NCI-H446 treated with DMSO at 0.1 percent for 48 hours (cell line): ENCODE measurements at places on chromosomes 3 and 15.

DNA sequence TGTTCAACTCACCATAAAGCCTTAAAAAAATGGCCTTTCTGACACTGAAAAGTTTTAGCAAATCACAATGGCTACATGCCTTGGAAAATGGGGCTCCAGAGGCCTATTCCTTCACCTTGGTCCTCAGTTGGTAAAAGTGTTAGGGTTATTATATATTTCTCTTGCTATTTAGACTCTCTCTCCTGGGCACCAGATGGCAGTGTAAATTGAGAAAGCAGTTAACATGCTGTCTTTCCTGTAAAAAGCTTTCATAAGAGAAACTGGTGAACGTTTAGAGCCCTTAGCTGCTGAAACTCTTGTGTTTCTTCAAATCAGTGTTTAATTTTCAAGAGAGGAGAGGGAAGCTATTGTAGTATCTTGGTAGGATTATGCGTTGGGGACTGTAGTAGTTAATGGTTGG lies 89.9 kb downstream of the LRTM1 start:
- DNase-seq = no peak

DNA sequence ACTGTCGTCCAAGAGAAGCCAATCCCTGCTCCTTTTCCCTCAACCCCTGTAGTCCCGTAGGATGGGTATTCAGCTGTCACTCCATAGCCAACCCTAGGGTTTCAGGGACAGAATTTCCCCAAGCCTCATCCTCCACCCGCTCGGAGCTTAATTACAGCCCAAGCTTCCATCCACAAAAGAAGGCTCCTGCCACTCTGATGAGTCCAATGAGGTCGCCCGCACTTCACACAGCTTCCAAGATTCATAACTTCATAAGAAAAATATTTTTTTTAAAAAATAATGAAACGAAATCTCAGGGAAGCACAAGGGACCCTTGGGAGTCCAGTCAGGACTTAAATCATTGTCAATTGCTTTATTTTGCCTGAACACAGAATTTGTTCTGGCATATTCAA lies 75.6 kb downstream of the SLC12A8 start:
- no peak for DNase-seq

DNA sequence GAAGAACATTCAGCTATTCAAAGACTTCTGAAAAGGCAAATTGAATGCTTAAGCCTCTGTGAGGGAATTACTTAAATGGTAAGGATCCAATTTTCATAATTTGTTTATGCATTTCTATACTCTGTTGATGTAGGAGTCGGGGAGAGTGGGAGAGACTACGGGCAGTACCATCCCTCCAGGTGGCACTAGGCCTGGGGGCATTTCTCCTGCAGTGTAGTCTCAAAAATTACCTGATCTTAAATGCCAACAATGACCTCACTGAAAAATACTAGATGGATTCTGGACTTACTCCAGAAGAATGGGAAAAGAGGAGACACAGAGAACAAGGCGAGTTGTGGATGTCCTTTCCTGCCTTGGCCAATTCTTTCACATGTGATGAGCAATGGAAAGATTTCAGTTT lies 77.8 kb upstream of the PLXND1 start:
- no peak for DNase-seq

GRCh38 chr3:170424879-170425278 lies 6.2 kb downstream of the CLDN11 start:
- DNase-seq = no peak

- DNase-seq = no peak
Observed at GRCh38 chr3:32376115-32376514, 15.5 kb upstream of the CMTM7 start.

GRCh38 chr3:48065035-48065434 lies 48.8 kb upstream of the MAP4 start:
- no peak for DNase-seq

GRCh38 chr3:176978441-176978840 lies 218.8 kb downstream of the TBL1XR1 start:
- DNase-seq = no peak

DNA sequence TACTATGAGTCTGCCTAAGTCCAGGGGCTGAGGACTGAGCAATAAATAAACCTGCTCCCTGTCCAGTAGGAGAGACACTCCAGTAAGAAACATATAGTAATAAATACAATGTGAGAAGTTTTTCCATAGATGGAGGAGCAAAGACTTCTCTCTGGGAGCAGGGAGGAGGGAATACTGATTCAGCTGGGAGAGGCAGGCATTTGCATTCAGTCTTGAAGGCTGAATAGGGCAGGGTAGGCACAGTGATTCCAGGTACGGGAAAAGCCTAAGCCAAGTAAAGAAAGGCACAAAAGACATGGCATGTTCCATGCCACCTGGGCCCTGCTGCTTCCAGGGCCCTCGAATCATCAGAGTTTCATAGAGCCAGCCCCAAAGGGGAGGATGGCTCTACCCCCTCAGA lies 59.6 kb upstream of the GLCE start:
- no peak for DNase-seq

DNA sequence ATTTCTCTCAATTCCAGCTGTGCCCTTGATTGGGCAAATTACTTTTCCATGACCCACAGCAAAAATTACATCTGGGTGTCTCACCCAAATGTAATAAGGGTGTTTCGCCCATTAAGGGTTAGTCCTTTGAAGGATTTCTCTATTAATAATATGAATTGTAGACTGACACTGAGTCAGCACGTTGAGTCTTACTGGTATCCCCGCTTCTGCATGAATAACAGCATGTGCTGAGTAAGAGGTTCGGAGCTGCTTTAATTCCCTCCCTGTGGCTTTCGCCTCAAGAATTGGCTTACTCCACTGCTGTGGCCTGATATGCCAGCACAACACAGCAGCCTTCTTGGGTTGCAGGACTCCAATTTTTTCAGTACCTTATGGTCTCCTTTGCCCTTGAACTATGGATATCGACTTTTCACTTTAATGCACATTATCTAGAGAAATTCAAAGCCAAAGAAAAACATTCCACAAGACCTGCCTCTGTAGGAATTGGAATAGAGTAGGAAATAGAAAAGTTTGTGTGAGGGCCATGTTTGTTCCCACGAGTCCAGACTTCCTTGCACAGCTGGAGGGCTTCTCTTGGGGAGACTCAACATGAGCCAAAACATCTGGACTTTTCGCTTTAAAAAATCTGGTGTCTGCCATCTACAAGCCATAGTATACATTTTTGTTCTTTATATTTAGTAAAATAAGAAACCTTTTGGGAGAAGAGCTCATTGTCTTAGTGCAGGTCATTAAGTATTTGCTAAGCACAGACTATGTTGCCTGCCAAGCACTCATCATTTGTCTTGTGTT lies 20.7 kb upstream of the ERC2 start:
- no peak for DNase-seq

- no peak for DNase-seq
Observed at GRCh38 chr15:41411031-41411430, 5.9 kb upstream of the RTF1 start.

DNA sequence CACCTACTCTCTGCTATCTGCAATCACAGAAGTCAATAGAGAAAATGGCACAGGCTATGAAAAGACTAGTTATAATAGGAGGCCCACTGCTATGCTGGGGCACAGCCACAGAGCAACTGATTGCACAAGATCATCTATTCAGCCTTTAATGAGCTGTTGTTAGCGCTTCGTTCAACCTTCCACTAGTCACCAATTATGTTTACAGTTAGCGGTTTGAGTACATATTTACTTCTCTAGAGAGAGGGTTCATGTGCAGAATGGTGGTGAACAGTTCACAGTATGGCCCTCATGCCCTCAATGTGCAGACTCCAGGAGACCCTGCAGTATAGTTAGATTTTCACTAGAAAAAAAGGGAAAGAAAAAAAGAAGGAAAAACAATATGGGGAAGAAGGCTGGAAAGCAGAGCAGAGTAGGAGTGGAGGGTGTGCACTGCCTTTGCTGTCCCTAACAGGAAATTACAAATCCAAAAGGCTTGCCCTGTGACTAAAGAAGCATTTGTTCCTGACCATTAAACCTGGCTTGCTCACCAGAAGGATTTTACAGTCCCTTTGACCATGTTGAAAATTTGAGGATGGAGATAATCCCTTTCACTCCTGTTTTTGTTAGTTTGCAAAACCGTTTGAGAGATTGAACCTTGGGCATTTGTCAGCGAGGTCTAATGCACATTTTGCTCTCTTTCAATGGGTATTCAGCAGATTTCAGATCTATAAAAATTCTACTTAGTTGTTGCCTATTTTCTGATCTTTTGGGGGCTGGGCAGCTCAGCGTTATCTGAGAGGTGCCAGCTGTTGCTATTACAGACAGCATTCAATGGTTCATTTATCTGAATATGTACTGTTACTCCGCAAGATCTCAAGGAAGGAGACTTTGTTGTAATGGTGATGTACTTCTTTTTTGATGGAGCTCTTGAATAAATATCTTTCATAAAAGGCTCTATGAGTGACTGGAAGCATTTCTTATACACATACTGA lies 296.1 kb downstream of the LSAMP start:
- peak; percentile 58 for DNase-seq

- DNase-seq = no peak
Observed at GRCh38 chr3:49386056-49386756, 25.6 kb downstream of the RHOA start.

DNA sequence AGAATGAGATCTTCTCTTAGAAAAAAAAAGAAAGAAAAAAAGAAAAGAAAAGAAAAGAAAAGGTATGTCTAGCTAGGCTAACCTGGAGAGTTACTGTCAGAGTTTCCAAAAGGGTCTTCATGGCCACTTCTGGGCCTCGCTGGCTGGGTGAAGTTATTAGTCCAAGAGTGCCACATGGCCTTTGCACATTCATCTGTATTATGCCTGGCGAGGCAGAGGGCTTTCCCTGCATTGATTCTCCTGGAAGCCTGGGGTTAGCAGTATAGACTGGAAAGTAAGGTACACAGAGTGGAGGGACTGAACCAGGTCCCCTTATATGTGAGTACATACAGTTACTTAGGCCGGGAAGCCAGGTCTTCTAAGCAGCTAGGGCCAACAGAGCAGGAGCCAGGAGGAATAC lies 54.8 kb upstream of the CGNL1 start:
- DNase-seq = no peak

GRCh38 chr3:174110761-174111160 lies 713.2 kb downstream of the NLGN1 start:
- no peak for DNase-seq

GRCh38 chr15:65903296-65904073 lies 34.2 kb downstream of the RAB11A start:
- no peak for DNase-seq

DNA sequence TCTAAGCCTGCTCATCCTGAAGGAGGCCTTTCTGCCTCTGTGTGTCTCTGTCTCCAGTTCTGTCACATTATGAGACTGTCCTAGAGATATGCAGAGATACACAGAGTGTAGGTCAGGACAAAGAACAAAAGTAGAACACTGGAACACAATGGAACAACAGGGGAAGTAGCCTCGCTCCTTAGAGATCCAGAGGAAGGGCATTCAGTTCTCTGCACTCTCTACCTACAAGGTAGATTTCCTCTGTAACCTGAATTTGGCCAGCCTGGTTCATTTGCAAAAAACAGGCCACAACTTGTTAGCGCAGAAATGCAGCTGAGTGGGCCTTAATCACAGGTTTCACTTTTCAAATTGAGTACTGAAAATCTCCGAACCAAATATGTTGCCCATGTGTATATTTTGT lies 19.4 kb downstream of the NEK10 start:
- DNase-seq = no peak

GRCh38 chr3:183493296-183494045 lies 62.0 kb downstream of the KLHL6 start:
- no peak for DNase-seq

DNA sequence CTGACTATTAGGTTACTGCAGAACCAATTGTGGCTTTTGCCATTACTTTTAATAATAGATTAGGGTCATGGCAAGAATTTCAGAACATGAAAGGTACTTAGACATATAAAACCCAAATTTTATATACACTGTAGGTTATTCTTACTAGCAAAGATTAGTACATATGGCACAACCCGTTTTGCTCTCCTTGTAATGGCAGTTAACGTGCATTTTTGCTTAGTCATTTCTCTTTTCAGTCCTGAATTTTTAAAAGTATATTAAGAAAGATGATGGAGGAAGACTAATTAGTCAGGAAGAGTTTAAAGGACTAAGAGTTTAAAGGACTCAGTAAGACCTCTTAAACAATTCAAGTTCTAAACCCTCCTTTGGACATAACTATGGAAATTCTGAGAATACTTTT lies 114.0 kb downstream of the PEAK1 start:
- DNase-seq = no peak

DNA sequence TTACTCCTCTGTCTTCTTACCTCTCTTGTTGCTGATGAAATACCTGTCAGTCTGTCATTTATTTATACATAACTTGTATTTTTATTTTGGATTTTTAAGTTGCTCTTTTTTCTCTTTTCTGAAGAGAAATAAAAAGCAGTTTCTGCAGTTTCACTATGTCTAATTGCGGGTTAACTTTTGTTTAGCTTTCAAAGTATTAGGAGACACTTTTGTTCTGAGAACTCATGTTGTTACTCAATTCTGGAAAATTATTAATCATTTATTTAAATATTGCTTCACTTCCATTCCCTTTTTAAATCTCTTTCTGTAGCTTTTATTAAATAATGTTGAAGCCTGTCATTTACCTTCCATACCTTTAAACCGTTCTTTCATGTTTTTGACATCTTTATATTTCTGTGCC lies 29.2 kb downstream of the MYLK start:
- DNase-seq = no peak

GRCh38 chr3:4957978-4958377 lies 21.3 kb upstream of the BHLHE40 start:
- no peak for DNase-seq

DNA sequence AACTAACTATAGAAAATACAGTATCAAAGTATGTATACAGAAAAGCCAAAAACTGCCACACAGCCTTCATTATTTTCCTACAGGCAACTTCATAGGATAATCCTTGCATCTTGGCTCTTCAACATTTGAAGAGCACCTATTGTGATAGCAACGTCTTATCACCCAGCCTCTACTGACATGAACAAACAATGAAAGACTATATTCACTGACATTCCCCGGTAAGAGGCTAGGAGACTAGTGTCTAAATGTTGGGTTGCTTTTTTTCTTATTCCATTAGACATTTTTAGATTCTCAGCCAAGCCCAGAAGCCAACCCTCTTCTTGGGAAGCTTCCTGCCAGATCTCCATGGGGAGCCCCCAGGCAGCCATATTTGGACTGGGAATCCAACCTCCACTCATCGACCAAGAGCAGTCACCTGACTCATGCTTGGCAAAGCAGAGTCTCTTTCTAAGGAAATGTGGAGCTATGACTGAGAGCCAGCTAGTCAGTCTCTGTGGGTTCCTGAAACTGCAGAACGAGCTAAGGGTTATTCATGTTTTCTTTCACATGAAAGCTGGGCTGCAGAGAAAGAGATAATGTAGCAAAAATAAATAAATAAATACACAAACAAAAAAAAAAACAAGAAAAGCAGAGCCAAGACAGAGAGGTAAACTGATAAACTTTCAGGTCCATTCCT lies 227.5 kb downstream of the MAGI1 start:
- DNase-seq = no peak
